Smooth muscle cell of bladder (primary cell): ENCODE measurements at places on chromosomes 7 and 10. TPM values are rescaled to one million over a fixed set of nuclear protein-coding genes. Genes with fewer than 3 reads are reported as not detected.

ARPC1A gene
- 203 and 209 TPM in 2 replicates for total RNA-seq

DIP2C gene
- total RNA-seq, result 8.4 and 15.3 TPM in 2 replicates

ANK3 gene
- total RNA-seq, result 3.3 and 5.4 TPM in 2 replicates

TMEM139 gene
- total RNA-seq, result not detected in 2 replicates

ANKRD61 gene
- not detected in 2 replicates for total RNA-seq

COL17A1 gene
- 0.43 and 0.74 TPM in 2 replicates for total RNA-seq

TRPV5 gene
- not detected in 2 replicates for total RNA-seq

FAM185A gene
- total RNA-seq, result 7.8 and 8.1 TPM in 2 replicates

CDHR1 gene
- total RNA-seq, result under 0.01 TPM in 2 replicates

HKDC1 gene
- total RNA-seq, result 0.28 and 0.74 TPM in 2 replicates

CCL24 gene
- total RNA-seq, result 0.28 TPM in 1 of 2 replicates, not detected in the other

AQP1 gene
- total RNA-seq, result 1.00 and 1.5 TPM in 2 replicates

CBX3 gene
- total RNA-seq, result 105 and 112 TPM in 2 replicates

SLC26A4 gene
- total RNA-seq, result 0.28 and 0.65 TPM in 2 replicates

CTAGE8 gene
- total RNA-seq, result 0.28 TPM in 1 of 2 replicates, not detected in the other

PILRA gene
- 0.18 and 0.28 TPM in 2 replicates for total RNA-seq

UCMA gene
- not detected in 2 replicates for total RNA-seq

UCN3 gene
- not detected in 2 replicates for total RNA-seq

PRSS37 gene
- not detected in 2 replicates for total RNA-seq

TCAF1 gene
- total RNA-seq, result 51.2 and 66.3 TPM in 2 replicates

ANKRD1 gene
- 0.14 and 0.18 TPM in 2 replicates for total RNA-seq

SPDYE8 gene
- total RNA-seq, result not detected in 2 replicates

OR2A5 gene
- total RNA-seq, result not detected in 2 replicates

THNSL1 gene
- total RNA-seq, result 2.3 and 3.8 TPM in 2 replicates

CDNF gene
- 1.1 and 2.2 TPM in 2 replicates for total RNA-seq

PON1 gene
- not detected in 2 replicates for total RNA-seq

CUEDC2 gene
- total RNA-seq, result 48.2 and 52.5 TPM in 2 replicates

ASAH2 gene
- total RNA-seq, result 0.74 and 1.00 TPM in 2 replicates

IRF5 gene
- not detected in 2 replicates for total RNA-seq

HPS6 gene
- 21.0 and 29.0 TPM in 2 replicates for total RNA-seq

JAKMIP3 gene
- 0.14 and 0.55 TPM in 2 replicates for total RNA-seq

CALHM3 gene
- total RNA-seq, result not detected in 2 replicates

HOXA9 gene
- 5.8 and 7.9 TPM in 2 replicates for total RNA-seq

TAS2R3 gene
- total RNA-seq, result 0.85 and 1.8 TPM in 2 replicates

LRRN3 gene
- 0.85 and 2.1 TPM in 2 replicates for total RNA-seq

SUN3 gene
- total RNA-seq, result not detected in 2 replicates

SPDYE9 gene
- not detected in 2 replicates for total RNA-seq

PTER gene
- total RNA-seq, result 13.8 and 15.3 TPM in 2 replicates

TMEM176B gene
- total RNA-seq, result 3.8 and 156 TPM in 2 replicates

ASB4 gene
- total RNA-seq, result under 0.01 TPM in 1 of 2 replicates, not detected in the other

DCLRE1C gene
- total RNA-seq, result 7.8 and 7.9 TPM in 2 replicates

FXYD4 gene
- total RNA-seq, result not detected in 2 replicates

NCF1 gene
- under 0.01 and 0.09 TPM in 2 replicates for total RNA-seq

HGF gene
- 340 and 462 TPM in 2 replicates for total RNA-seq

PNLIPRP1 gene
- total RNA-seq, result not detected in 2 replicates

CNPY1 gene
- total RNA-seq, result not detected in 2 replicates

DTX2 gene
- total RNA-seq, result 2.3 and 2.6 TPM in 2 replicates

SLC25A40 gene
- total RNA-seq, result 2.7 and 3.6 TPM in 2 replicates

IFIT2 gene
- 3.0 and 3.1 TPM in 2 replicates for total RNA-seq

SLC16A12 gene
- not detected in 2 replicates for total RNA-seq

FBXO24 gene
- 0.28 and 0.37 TPM in 2 replicates for total RNA-seq

FRMPD2 gene
- under 0.01 TPM in 1 of 2 replicates, not detected in the other for total RNA-seq

CYP2C19 gene
- not detected in 2 replicates for total RNA-seq

SPOCK2 gene
- 0.37 and 0.43 TPM in 2 replicates for total RNA-seq

ATP5F1C gene
- 202 and 232 TPM in 2 replicates for total RNA-seq

ECHDC3 gene
- 1.6 and 4.4 TPM in 2 replicates for total RNA-seq

MARCHF5 gene
- 10.3 and 11.1 TPM in 2 replicates for total RNA-seq

VWDE gene
- total RNA-seq, result 0.09 TPM in 1 of 2 replicates, not detected in the other
